Spinal cord (tissue), 10 donors: ENCODE measurements at places on chromosomes 12 and 14. TPM values are rescaled to one million over a fixed set of nuclear protein-coding genes. Genes with fewer than 3 reads are reported as not detected.

DNA sequence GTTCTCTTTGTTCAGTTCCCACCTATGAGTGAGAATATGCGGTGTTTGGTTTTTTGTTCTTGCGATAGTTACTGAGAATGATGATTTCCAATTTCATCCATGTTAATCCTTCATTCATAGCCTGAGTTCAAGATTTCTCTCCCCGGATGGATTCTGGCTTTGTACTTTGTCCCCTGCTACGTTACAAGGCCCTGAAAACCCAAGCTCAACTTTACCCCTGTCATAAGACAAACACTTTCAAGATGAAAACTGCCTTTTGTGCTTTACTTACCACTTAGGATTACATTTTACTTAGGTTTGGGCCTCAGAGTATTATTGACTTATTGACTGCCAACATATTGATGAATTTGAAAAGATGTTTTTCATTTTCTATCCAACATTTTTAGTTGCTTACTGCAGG, 36.3 kb downstream of the FOXA1 start:
- no peak overlapping the region for H3K27ac ChIP-seq
- no peak for DNase-seq
- no peak overlapping the region for H3K4me3 ChIP-seq
- H3K4me1 ChIP-seq: no peaks in the 10 kb centered on the region

- no peak for DNase-seq
- H3K4me3 ChIP-seq: no peak overlapping the region
- H3K27ac ChIP-seq: no peak overlapping the region
- H3K4me1 ChIP-seq: no peaks in the 10 kb centered on the region
Measured at GRCh38 chr12:12121061-12121460, 50.3 kb downstream of the BCL2L14 start.

Gene RPGRIP1
- total RNA-seq: 0.33 TPM

DNA sequence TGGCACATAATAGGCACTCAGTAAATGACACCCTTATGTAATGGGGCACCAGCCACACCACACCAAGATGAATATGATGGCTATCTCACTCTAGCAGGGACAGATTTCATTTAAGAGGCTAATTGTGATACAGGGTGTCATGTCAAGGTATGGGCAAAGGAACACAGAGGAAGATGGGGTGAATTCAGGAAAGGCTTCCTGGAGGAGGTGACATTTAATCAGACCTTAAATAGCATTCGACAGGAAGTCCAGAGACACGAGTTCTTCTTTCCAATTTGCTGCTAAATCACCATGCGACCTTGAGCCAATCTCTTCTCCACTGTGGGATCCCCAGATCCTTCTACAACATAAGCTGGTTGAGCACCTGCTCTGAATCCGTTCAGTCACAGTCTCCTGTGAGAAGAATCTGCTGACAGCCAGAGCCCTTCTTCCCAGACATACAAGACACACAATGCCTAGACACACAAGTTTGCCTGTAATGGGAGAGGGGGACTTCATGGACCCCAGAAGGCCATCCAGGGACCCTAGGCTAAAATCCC, 1.5 kb upstream of the DTX1 start:
- H3K27me3 ChIP-seq: no peaks in the 10 kb centered on the region
- no peak for DNase-seq
- peaks cover 16% of the 10 kb centered on the region for H3K36me3 ChIP-seq
- no peak overlapping the region for H3K27ac ChIP-seq
- no peak overlapping the region for H3K4me3 ChIP-seq
- peaks cover 23% of the 10 kb centered on the region for H3K4me1 ChIP-seq
